ENCODE measurements at places on chromosomes 16 and 17. TPM values are rescaled to one million over a fixed set of nuclear protein-coding genes. Genes with fewer than 3 reads are reported as not detected.

SOX8 gene
- 57.7 TPM for total RNA-seq

USP43 gene
- total RNA-seq, result 0.18 TPM

PRAC2 gene
- not detected for total RNA-seq

RASL10B gene
- 5.4 TPM for total RNA-seq

IL32 gene
- total RNA-seq, result 32.6 TPM

UBE2G1 gene
- 46.7 TPM for total RNA-seq

CHST5 gene
- total RNA-seq, result 0.27 TPM

C16orf46 gene
- total RNA-seq, result 2.3 TPM

PMFBP1 gene
- 0.36 TPM for total RNA-seq

KIF2B gene
- not detected for total RNA-seq

CA10 gene
- not detected for total RNA-seq

NAGS gene
- 0.58 TPM for total RNA-seq

FLYWCH2 gene
- 17.7 TPM for total RNA-seq

RPGRIP1L gene
- total RNA-seq, result 9.4 TPM

EVPL gene
- total RNA-seq, result 1.2 TPM

CNGB1 gene
- total RNA-seq, result not detected

SGCA gene
- total RNA-seq, result 3.5 TPM

CORO1A gene
- total RNA-seq, result 41.2 TPM

PLEKHG4 gene
- total RNA-seq, result 15.0 TPM

SPATA32 gene
- total RNA-seq, result not detected

KRTAP3-2 gene
- total RNA-seq, result not detected

TUBB3 gene
- 2.0 TPM for total RNA-seq

DOC2A gene
- 0.67 TPM for total RNA-seq

PRAC1 gene
- not detected for total RNA-seq

UNC45B gene
- 0.04 TPM for total RNA-seq

KRT33B gene
- not detected for total RNA-seq

NDRG4 gene
- total RNA-seq, result 7.4 TPM

TBC1D3C gene
- not detected for total RNA-seq

CRHR1 gene
- 0.36 TPM for total RNA-seq

PER1 gene
- total RNA-seq, result 182 TPM

TPSD1 gene
- total RNA-seq, result 0.27 TPM

ZNF594 gene
- 16.5 TPM for total RNA-seq

CCNF gene
- 1.8 TPM for total RNA-seq

All from sciatic nerve (tissue), 2 donors.